Activated T-helper 17 cell treated with anti-CD3 and anti-CD28 coated beads, Interleukin-2, amount 50 U/mL, for 72 hours (primary cell): ENCODE measurements at places on chromosomes 2 and 18. TPM values are rescaled to one million over a fixed set of nuclear protein-coding genes. Genes with fewer than 3 reads are reported as not detected.

GRCh38 chr2:240192661-240193060, 52.2 kb upstream of the OTOS start:
- ATAC-seq = no peak

DNA sequence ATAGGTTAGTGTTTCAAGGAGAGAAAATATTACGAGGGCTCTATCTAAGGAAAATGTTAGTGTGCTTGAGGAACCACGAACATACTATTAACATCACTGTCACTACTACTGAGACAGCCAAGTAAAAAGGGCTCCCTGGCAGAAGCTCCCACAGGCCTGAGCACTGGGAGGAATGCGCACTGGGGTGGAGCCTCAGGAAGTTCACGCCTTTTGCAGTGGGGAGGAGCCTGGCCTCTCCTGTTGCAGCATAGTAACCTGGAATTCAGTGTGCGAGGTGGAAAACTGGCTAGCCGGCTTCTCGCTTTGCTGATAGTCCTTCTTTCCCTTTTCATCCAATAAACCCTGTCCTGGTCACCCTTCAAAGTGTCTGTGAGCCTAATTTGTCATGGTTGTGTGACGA, 250.3 kb downstream of the ERBB4 start:
- ATAC-seq = no peak

GRCh38 chr2:232415736-232416520, 9.3 kb downstream of the ALPG start:
- no peak for ATAC-seq

- ATAC-seq = peak; percentile 39
Observed at GRCh38 chr2:85799215-85799956, 45.6 kb downstream of the ATOH8 start.

- no peak for ATAC-seq
Observed at GRCh38 chr2:173862612-173863217, 102.5 kb downstream of the SP3 start.

- ATAC-seq = peak; percentile 31
Observed at GRCh38 chr18:11850821-11851145, 430 bp upstream of the CHMP1B start.

- no peak for ATAC-seq
Observed at GRCh38 chr2:23322567-23323197, 62.3 kb upstream of the KLHL29 start.

DNA sequence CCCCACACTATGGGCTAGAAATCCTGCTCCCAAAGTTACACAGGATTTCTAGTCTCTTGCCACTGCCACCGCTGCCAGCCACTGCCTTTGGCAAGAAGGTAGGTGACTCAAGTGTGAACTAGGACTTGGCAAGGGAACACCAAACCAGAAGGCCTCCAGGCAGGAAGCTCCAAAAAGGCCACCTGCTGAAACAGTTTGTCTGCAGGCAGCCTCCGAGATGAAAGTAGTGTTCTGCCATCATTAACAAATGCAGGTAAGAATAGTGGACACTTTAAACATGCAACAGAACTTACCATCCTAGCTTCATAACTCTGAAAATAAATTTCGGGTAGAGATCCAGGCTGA, 3.9 kb downstream of the ANKRD44 start:
- ATAC-seq = no peak

- ATAC-seq = peak; percentile 83
Observed at GRCh38 chr2:108492364-108492763, 41.9 kb upstream of the LIMS1 start.

DNA sequence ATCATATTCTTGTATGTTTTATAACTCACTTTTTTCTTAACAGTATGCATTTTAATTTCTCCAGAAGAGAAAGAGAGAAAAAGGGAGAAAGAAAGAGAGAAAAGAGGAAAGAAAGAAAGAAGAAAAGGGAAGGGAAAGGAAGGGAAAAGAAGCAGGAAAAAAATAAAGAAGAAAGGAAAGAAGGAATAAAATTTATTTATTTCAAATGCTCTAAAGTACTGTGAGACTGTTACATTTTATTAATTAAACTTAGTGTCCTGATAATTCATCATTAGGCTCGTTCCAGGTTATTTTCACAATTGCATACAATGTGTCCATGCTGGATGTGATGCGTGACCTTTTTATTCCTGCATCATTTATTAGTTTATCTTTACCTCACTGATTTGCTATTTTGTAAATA, 1023.4 kb upstream of the KLHL29 start:
- no peak for ATAC-seq

- ATAC-seq = no peak
Observed at GRCh38 chr2:10157293-10157692, 34.8 kb downstream of the RRM2 start.

DNA sequence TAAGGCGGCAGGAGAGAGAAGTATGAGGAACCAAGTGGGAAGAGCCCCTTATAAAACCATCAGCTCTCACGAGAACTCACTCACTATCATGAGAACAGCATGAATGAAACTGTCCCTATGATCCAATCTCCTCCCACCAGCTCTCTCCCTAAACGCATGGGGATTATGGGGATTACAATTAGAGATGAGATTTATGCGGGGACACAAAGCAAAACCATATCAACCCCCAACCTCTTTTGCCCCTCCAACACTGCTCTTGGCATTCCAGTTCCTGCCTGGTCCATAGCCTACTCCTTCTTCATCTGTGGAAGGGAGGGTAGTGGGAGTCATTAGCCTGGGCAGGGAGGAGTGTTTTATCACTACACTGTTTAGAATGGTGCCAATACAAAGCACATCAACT, 1.4 kb upstream of the EHD3 start:
- no peak for ATAC-seq

DNA sequence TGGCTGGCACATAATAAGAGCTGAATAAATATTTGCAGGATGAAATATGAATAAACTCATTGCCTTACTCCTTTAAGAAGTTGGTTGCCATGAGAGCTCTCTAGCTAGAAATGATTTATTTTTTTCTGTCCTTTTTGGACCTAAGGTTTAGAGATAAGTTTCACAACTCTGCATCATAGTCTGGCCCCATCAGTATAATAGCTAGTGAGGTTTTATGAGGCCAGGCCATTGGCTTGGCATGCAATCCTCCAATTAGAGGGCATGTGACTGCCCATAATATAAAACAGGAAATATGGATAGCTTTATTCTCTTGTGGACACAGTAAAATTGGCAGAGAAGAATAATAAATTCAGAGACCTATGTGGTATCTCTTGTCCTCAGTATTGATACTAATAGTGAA, 26.2 kb upstream of the INSIG2 start:
- ATAC-seq = no peak

DNA sequence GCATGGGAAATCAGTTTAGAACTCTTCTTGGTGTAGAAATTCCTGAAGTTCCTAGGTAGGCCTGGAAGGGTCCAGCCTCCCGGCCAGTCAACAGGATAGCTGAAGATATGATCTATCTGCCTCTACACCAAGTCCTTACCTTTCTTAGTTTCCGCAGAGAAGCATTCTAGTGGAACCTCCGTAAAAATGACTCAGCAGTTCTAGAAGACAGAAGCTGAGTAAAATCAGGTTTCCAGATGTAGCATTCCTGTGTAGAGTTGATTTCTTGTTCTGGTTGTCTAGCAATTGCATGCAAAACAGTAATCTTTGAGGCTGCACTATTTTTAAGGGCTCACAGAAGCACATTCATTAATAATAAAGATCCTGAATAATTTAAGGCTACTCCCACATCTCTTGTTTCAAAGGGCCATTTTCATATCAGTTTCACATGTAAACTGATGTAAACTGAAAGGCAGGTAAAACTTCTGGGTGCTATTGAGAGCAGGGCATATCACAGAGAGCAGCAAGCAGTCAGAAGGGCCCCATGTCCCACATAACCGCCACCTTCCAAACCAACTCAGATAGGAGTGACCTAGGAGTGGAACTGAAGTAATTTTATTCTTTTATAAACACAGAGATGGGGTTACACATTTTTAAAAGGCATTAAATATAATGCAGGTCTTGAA, 3.2 kb upstream of the DYTN start:
- ATAC-seq = no peak

DNA sequence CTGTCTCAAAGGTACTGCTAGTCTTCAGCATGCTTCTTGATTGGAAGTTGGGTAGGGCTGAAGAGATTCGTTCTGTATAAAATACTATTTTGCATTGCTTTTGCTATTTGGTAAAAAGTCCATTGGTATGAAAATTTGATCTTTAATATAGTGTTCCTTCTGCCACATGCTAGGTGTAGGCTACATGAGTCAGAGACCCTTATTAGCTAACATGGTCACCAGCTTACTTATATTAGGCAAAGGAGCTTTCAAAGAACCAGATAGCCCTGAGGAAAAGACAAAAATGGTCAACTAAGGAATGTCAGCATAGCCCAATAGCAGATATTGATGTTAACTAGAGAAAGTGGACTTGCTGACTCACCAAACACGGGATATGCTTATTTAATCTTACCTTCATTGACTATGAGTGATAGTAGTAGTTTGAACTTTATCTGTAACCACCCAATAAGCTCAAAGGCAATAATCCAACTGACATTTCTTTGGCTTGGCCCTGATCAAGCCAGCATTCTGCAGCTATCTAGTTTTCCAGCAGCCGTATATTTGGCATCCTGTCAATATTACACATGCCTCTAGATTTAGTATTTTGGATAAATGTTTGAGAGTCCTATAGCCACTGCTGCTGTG, 110.0 kb downstream of the TPGS2 start:
- no peak for ATAC-seq

- ATAC-seq = peak; percentile 28
Observed at GRCh38 chr2:218229851-218230250, 12.9 kb downstream of the ARPC2 start.

GRCh38 chr2:229539628-229540027, 174.7 kb downstream of the DNER start:
- no peak for ATAC-seq

- no peak for ATAC-seq
Observed at GRCh38 chr2:42601076-42601475, 32.6 kb downstream of the MTA3 start.

DNA sequence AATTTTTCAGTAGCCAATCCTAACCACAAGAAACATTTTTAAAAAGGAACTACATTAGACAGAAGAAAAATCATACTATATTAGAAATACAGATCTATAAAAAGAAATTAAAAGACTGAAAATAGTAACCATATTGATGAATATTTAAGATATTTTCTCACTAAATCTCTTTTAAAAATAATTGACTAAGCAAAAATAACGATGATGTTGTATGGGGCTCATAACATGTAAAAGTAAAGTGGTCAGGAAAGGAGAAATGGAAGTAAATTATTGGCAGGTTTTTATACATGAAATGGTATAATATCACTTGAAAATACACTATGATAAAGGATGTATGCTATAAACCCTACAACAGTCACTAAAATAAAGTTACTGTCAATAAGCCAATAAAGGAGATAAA, 5.4 kb downstream of the WDPCP start:
- no peak for ATAC-seq

Gene APCDD1
- total RNA-seq = not detected

Gene LBX2
- 1.3 TPM for total RNA-seq

Gene ING5
- 52.3 TPM for total RNA-seq

Gene HAAO
- 0.98 TPM for total RNA-seq

Gene NOSTRIN
- 0.29 TPM for total RNA-seq

Gene QPCT
- total RNA-seq = 0.53 TPM

Gene CCDC141
- total RNA-seq = 1.9 TPM

Gene POMC
- total RNA-seq = 6.1 TPM

Gene KIAA2012
- not detected for total RNA-seq

Gene RIT2
- total RNA-seq = not detected

Gene ACADL
- not detected for total RNA-seq

Gene FAM110C
- total RNA-seq = 23.6 TPM

Gene ANKRD62
- not detected for total RNA-seq
